Stimulated activated CD8-positive, alpha-beta memory T cell treated with anti-CD3 and anti-CD28 coated beads, Interleukin-4, amount 100 ng/mL, for 1 hour (primary cell): ENCODE measurements at places on chromosomes 2 and 18.

- no peak for DNase-seq
Observed at GRCh38 chr2:201275069-201275468, 14.7 kb downstream of the CASP8 start.

GRCh38 chr2:189305291-189305943 lies 125.9 kb upstream of the COL5A2 start:
- DNase-seq, result no peak

GRCh38 chr2:47190188-47190881 lies 35.2 kb upstream of the STPG4 start:
- DNase-seq, result no peak

GRCh38 chr2:112630268-112630667 lies 15.5 kb upstream of the SLC20A1 start:
- DNase-seq, result no peak

GRCh38 chr2:8536686-8537561 lies 144.9 kb upstream of the ID2 start:
- no peak for DNase-seq

GRCh38 chr2:224104668-224105386 lies 65.7 kb upstream of the SERPINE2 start:
- no peak for DNase-seq

GRCh38 chr2:4675295-4675694 lies 971.9 kb downstream of the DCDC2C start:
- DNase-seq, result no peak

DNA sequence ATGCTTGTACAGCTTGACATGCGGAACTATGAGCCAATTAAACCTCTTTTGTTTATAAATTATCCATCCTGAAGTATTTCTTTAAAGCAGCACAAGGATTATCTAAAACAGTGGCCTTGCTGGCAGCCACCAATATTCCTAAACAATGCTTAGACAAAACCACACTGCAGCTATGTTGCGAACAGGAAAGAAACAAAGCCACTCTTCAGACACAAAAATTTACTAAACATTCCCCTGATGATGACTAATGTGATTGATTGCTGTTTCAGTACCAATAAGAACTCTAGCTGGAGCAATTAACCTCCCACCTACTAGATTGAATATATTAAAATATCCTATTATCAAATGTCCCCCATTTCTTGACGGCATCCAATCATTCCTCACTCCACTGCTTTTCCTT lies 325.8 kb upstream of the REG3G start:
- DNase-seq, result no peak

DNA sequence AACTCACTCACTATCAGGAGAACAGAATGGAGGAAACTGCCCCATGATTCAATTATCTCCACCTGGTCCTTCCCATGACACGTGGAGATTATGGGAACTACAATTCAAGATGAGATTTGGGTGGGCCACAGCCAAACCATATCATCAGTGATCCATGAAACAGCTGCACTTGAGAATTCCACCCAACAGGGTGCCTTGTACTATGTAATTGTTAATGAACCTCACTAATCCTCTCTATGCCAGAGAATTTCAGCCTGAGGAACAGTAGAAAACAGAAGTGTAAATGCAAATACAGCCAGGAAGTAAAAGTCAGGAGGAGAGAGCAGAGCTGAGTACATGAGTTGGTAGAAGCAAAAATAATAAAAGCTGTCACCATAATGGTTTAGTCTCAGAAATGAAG lies 261.4 kb downstream of the EPHA4 start:
- no peak for DNase-seq

GRCh38 chr2:120551522-120551921 lies 184.1 kb upstream of the GLI2 start:
- no peak for DNase-seq

DNA sequence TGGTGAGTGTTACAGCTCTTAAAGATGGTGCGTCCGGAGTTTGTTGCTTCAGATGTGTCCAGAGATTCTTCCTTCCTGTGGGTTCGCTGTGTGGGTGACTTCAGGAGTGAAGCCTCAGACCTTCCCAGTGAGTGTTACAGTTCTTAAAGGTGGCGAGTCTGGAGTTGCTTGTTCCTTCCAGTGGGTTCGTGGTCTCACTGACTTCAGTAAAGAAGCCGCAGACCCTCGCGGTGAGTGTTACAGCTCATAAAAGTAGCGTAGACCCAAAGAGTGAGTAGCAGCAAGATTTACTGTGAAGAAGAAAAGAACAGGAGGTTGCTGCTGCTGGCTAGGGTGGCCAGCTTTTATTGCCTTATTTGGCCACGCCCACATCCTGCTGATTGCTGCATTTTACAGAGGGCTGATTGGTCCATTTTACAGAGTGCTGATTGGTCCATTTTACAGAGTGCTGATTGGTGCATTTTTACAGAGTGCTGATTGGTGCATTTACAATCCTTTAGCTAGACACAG lies 34.0 kb upstream of the SPTBN1 start:
- DNase-seq, result no peak

- no peak for DNase-seq
Observed at GRCh38 chr2:206859330-206859739, 80.0 kb upstream of the CPO start.

DNA sequence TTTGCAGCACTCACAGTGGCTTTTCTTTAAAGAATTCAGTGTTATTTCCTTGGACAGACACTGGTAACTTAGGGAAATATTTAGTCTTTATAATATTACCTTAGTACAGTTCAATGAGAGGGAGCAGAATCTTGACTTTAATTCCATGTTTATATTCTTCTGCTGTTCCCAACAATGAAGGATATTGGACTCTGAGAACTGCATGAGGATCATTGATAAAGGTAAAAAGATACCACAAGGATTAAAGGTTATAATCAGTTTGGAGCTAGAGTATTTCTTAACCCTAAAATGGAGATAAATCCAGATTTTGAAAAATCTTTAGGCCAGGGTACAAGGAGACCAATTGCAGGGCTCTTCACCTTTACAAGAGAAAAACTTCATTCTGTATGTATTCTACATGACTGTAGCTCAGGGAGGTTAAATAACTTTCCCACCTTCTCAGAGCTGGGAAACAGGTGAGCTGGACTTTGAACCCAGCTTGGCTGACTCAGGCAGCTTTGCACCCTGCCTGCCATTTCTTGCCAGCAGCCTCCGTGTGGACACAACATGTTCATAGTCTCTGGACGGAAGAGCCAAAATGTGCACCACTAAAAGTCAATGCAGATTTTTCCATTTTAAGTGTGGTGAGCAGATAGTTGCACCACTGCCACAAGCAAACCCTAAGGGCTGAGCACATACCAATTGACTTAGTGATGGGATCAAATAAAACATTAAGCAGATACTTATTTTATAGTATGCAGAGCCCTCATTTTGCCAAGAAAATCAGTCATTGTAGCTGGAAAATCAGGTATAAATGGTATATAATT lies 26.7 kb downstream of the UPP2 start:
- no peak for DNase-seq

- no peak for DNase-seq
Observed at GRCh38 chr2:210461401-210461800, 15.2 kb downstream of the LANCL1 start.

DNA sequence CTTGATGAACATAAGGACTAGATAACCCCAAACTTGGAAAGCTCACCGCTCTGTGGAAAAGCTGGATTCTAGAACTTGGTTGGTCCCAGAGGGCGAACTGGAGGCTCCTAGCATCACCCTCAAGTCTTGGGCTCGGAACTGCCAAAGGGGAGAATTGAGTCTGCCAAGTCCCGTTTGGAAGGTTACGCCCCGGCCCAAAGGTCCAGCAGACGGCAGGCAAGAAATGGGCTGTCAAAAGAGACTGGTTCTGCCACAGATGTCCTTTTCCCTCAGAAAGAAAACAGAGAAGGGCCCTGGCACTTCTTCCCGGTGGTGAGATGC lies 182.2 kb downstream of the ANAPC1 start:
- no peak for DNase-seq

- no peak for DNase-seq
Observed at GRCh38 chr2:200584639-200585038, 1.2 kb upstream of the AOX1 start.
